ENCODE measurements at places on chromosomes 6 and 20.

GRCh38 chr6:71386215-71386614 lies 97.6 kb downstream of the OGFRL1 start:
- no peak for DNase-seq

DNA sequence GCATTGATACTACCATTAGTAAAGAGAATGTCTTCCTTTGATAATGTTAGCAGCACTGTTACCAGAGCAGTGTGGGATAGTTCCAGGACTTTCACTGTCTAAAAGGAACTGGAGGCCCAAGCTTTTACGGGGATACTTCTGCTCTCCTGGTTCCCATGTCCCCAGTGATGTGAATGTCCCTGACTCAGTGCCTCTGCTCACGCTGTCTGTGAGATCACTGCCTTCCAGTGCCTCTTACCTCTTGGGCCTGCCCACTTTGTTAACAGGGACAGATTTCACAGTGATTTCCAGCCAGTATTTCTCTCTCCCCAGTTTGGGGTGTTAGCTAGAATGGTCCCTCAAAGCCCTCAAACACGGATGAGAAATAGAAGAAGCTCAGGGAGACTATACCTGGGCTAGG lies 14.4 kb downstream of the PTPRA start:
- DNase-seq, result no peak

- DNase-seq, result no peak
Observed at GRCh38 chr20:61267241-61267640, 15.2 kb downstream of the CDH4 start.

GRCh38 chr6:136771306-136771705 lies 21.0 kb downstream of the MAP3K5 start:
- no peak for DNase-seq

- no peak for DNase-seq
Observed at GRCh38 chr6:1970151-1970561, 275.2 kb downstream of the GMDS start.

DNA sequence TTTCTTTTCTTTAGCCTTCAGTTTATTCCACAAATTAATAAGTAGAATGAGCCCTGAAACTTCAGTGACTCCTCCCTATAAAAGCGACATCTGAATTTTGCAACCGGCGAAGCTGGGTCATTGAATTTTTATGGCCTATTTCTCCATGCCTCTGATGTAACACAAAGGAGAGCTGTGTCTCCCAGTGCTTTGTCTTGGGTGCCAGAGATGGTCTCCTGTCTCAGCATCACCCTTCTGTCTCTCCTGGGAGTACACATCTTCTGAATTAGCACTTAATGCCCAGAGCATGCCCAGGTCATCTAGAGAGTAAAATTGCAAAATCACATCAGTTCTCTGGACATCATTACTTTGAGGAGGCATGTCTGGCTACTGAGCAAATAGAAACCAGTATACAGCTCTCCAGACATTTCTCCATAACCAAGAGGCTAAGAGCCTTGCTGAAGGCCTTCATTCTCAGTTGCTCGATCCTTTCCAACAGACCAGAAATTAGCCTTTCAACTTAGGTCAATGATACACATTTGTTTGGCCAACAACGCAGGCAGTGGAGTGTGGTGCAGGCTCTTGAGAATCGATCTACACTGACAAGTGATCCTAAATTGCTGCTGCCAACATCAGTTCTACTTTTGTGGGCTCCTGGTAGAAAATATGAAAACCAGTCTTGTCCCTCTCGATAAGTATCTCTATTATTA lies 176.0 kb upstream of the FOXQ1 start:
- no peak for DNase-seq

All from stimulated activated CD4-positive, alpha-beta T cell treated with anti-CD3 and anti-CD28 coated beads, Interleukin-15, amount 100 ng/mL, for 1 hour (primary cell).